Activated T-helper 1 cell treated with anti-CD3 and anti-CD28 coated beads, Interleukin-2, amount 50 U/mL, for 16 hours (primary cell): ENCODE measurements at places on chromosomes 11 and 22.

- DNase-seq, result peak; percentile 15
Measured at GRCh38 chr11:8913961-8914660, 3.1 kb downstream of the AKIP1 start.

DNA sequence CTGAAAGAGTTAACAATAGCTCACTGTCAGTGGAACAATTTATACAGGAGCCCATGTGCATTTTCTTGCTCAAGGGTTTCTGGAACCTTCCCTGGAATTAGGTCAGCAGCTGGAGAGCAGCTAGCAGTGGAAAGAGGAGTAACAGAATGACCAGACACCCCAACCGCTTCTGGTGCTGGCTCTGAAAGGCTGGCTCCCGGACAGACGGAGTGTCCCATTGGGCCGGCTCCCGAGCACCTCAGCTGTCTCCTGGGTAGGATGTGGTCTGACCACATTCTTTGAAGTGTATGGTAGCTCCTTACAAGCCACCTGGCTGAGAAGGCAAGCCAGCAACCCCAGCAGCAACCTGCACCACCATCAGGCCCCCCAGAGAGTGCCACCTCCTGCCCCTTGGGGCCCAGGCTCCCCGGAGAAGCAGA is 44.7 kb downstream of the ABTB2 start:
- no peak for DNase-seq

GRCh38 chr11:126438272-126438671 is 82.8 kb downstream of the ST3GAL4 start:
- no peak for DNase-seq

DNA sequence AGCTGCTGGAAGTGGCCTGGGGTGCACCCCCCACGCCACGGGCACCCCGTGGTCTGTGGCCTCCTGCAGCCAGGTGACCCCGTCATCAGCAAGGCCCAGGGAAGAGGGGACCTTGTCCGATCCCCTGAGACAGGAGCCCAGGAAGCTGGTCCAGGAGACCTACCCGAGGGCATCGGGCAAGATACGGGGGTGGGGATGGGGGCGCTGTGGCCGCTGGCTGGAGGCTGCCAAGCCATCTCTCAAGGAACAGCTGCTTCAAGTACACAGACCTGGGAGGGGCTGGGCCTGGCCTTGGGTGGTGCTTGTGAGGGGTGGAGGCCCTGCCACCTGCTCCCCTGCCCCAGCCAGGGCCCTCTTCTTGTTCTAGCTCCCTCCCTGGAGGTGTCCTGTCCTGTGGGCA is 1272.1 kb downstream of the BRD1 start:
- DNase-seq, result no peak

- DNase-seq, result no peak
Measured at GRCh38 chr11:108224911-108225786, 2.3 kb downstream of the ATM start.

GRCh38 chr11:17923217-17923616 is 89.6 kb downstream of the SERGEF start:
- DNase-seq, result no peak

GRCh38 chr11:69183613-69184012 is 27.9 kb downstream of the SMIM38 start:
- no peak for DNase-seq

DNA sequence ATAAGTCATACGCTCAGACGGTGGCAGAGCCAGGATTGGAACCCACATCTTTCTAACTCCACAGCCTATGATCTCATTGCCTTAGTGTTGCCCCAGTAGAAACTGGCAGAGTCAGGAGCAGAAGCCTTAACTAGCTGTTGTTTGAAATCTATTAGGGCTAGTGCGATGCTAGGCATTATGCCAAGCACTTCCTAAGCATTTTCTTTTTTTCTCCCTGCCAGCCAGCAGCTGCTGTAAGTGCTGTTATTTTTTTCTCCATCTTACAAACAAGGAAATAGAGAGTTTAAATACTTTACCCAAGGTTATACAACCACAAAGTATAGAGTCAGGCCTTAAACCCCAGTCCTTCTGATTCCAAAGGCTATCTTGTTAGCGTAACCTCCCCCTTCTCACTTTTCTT is 161.0 kb upstream of the SORL1-AS1 start:
- DNase-seq, result no peak

DNA sequence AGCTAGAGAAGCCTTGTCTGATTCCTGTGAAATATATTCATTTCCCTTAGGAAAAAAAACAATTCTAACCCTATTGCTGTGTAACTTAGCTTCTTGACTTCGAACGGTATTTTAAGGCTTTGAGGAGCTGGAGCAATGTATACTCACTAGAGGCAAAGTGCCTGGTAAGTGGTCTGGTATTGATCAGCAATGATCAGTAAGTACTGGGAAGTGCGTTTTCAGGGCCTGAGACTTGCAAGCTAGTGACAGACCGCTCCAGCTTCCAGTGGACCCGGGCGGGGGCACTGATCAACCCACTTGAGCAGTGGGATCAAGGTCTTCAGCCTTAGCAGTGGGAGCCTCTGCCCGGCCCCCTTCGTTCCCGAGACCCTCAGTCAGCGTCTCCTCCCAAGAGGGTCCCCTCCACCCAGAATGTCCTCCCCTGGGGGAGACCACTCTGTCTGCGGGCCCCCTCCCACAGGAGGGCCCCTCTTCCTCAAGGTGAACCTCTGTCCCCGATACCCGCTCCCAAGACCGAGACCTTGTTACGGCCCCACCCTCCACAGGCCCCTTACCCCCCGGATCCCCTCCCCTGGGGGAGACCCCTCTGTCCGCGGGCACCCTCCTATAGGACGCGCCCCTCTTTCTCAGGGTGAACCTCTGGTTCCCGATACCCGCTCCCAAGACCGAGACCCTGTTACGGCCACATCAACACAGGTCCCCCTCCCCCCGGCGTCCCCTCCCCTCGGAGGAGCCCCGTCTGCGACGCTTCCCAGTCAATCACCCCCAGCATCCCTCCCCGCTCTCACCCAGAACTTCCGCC is 452 bp upstream of the ATXN10 start:
- DNase-seq, result no peak

GRCh38 chr11:70790671-70791300 is 392.5 kb downstream of the CTTN start:
- DNase-seq, result no peak

DNA sequence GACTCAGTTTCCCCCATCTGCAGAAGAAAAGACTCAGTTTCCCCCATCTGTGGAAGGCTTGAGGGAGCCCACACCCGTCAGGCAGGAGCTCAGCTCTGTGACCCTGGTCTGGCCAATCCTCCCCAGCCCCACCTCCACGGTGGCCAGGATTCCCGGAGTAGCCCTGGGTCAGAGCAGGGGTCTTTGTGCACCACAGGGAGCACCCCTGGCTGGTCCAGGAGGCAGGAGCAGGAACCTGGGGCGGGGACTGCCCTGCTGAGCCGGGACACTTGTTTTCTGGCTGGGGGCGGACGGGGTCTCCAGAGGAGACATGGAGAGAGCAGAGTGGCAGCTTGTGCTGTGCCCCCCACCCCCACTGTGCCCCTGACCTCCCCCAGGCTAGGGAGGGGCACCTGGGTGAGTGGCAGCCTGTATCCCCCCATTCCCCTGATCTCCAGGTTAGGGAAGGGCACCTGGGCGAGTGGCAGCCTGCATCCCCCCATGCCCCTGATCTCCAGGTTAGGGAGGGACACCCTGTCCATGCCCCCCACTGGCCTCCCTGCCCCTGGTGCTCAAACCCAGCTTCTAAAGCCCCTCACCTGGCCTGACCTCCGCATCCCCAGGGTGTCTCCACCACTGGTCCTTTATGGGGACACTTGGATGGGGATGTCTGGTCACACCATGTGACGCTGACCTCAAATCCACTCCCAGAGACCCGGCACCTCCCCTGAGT is 18.8 kb downstream of the IL17REL start:
- no peak for DNase-seq

GRCh38 chr22:44391015-44391414 is 78.3 kb upstream of the SHISAL1 start:
- DNase-seq, result no peak

- DNase-seq, result no peak
Measured at GRCh38 chr11:11312738-11313137, 40.3 kb downstream of the CSNK2A3 start.
